ENCODE measurements at places on chromosomes 16 and 17.

- DNase-seq, result no peak
Observed at GRCh38 chr17:81522491-81523401, 5.4 kb upstream of the FSCN2 start.

DNA sequence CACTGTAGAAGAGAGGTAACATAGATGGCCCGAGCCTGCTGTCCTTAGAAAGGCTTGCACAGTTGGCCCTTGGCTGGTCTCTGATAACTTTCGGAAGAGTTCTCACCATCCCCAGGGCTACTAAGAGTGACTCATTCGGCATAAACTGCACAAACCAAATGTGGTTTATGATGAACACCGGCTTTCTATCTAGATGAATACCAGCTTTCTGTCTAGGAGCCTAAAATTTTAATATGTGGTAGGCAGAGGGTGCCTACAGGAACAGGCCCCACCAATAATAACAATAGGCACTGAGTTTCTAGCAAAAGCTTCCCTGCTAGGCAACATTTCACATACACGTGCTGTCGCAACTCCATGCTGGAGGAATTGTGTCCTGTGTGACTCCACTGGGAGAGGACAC is 15.4 kb downstream of the CNOT1 start:
- no peak for DNase-seq

- DNase-seq, result no peak
Observed at GRCh38 chr16:75053791-75054555, 55.1 kb downstream of the ZNRF1 start.

DNA sequence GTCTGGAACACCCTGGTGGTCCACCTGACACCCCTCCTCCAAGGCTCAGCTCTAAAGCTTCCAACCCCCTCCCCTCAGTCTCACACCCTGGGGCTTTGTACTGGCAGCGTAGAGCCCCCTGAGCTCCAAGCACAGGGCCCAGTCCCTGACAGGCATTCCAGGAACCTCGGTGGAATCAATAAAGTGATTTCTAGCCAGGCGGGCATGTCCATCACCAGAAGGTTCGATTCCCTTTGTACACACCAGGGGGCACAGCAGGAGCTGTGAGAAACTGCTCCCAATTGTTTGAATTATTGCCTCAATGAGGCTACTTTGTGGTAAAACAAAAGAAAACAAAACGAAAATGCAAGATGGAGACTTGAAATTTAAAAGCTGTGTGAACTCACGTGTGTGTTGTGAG is 51.8 kb downstream of the SMPD3 start:
- no peak for DNase-seq

- DNase-seq, result no peak
Observed at GRCh38 chr17:81483862-81484194, 28.8 kb downstream of the ACTG1 start.

All from esophagus muscularis mucosa (tissue), 4 donors.